ENCODE measurements at places on chromosomes 5 and 9.

DNA sequence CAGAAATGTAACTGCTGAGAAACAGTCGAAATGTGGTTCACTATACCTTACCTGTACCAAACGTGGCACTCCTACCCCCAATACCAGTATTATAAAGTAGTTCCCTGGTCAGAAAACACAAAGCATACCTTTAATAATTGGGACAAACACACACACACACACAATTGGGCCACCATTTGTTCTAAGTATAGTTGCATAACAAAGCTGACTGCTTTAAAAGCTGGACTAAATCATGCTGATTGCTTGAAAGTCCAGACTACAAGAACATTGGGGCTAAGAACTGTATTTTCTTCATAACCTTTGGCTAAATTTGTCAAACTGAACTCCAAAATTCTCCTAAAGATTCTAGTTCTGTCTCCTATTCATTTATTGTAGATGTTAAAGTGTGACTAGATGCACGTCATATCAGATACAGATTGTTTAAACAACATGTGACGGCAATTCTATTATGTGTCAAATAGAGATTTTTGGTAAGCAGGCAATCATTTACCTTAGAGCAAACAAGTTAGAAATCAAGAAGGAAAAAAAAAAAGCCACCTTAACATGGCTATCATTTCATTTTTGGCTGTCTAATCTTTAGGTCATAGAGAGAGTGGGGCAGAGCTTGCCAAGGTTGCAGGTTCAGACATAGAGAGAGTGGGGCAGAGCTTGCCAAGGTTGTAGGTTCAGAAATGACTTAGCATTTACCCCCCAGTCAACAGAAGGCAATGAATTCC lies 265.1 kb downstream of the ARL15 start:
- no peak for DNase-seq

- no peak for DNase-seq
These were observed 283.1 kb downstream of the EFNA5 start for GRCh38 chr5:107387526-107388140.

DNA sequence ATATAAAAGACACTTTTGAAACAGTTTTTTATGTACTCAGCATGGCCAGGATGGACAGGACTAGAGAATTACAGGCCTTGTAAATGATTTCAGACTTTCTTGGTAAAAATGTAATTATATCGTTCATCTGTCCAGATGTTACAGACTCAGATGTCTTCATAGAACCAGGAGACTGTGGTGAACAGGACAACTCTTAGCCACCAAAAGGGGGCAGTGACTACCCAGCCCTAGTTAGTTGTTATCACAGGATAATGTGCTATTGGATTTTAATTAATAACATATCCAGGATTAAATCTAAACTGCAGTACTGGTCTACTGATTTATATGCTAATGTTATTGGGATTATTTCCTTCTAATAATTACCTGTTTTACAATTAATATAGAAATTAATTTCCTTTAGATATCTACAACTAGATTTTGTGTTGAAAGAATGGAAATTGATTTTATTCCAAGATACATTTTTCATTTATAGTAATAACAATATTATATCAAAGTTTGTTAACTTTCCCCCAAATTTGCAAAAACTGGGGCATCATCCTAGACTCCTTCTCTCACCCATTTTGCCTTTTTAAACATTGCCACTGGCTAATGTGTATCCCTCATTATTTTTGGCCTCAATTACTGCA lies 99.4 kb downstream of the MTREX start:
- no peak for DNase-seq

- DNase-seq: no peak
These were observed 183.9 kb upstream of the OTULINL start for GRCh38 chr5:14397717-14398116.

DNA sequence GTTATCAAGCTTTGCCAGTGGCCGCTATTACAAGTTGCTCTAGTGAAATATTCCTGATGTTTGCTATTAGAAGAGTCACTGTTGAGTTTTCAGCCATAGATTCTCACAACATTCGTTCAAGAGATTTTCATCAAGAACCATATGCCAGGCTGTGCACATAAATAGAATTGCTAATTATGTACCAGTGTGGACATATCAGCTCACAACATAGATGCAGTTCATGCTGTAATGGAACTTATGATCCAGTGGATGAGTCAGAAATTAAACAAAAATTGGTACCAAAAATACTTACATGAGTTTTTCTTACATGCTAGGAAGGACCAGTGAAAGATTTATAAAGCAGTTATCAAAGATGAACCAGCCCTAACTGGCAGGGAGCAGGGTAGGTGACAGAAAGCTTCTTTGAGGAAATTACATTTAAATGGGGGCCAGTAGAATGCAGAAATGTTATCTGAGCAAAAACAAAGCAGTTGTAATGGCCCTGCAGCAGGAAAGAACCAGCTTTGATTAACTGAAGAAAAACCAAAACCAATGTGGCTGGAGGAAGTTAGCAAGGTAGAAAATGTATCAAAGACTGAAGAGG lies 404.2 kb downstream of the DNAH5 start:
- no peak for DNase-seq

DNA sequence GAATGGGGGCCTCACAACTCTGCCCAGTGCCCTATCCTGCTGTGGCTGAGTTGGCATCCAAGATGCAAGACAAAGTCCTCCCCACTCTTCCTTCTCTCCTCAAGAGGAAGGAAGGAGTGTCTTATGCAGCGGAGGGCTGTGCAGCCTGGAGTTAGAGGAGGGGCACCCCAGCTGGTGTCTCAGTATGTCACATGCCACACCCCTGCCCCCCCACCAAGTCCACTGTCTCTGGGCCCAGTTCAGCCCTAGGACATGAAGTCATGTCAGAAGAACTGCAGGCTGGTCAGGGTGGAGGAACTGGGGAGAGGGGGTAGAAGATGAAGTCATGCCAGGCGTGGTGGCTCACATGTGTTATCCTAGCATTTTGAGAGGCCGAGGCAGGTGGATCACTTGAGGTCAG lies 28.0 kb upstream of the SLC28A3 start:
- DNase-seq: no peak

DNA sequence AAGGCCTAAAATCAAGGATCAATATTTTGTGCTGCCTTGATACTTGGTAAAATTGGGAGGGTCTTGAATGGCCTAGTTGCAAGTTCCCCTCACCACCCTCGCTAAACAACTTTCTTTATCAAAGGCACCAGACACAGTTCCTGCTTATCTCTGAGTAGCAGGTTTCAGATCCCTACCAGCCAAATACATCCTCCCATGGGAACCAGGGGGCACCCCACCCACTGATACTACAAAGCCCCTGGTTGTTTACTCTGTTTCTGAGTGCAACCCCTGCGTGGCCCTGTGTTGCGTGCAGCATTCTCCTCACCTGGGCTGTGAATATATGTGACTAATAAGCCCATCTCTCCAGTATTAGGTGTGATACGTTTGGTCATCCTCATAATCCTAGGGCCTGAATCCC lies 314.9 kb downstream of the DRD1 start:
- DNase-seq: no peak

- DNase-seq: no peak
These were observed 38.5 kb downstream of the JADE2 start for GRCh38 chr5:134563962-134564361.

DNA sequence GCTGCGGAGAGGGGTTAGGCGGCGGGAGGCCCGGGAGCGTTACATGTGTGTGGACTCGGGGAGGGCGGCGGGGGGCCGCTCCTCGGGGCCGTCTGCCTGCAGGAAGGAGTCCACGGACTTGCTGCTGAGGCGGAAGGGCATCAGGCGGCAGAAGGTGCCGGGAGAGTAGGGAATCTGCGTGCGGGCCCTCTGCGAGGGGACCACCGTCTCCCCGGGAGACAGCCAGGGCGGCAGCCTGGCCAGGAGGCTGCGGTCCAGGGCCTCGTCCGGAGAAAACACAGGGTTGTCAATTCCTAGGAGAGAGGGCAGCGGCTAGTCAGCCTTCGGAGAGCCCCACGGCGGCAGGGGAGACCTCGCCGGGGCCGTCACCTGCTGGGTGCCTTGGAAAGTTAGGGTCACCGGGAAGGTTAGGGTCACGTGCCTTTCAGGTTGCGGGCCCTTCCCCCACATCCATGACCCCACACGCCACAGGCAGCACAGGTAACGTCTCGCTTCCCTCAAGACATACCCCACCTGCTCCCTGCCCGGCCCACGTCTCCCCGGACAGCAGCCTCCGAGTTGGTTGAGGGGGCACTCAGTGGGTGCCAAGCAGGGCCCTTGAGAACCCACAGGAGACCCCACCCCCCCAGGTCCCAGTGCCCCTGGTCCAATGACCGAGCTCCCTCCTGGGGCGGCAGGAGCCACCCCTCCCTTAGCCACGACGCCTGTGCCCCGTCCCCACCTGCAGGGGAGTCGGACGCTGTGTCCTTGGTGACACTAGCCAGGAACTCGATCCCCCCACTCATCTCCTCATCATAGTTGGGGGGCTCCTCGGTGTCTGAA lies 32.1 kb downstream of the EXOC3 start:
- DNase-seq: no peak

DNA sequence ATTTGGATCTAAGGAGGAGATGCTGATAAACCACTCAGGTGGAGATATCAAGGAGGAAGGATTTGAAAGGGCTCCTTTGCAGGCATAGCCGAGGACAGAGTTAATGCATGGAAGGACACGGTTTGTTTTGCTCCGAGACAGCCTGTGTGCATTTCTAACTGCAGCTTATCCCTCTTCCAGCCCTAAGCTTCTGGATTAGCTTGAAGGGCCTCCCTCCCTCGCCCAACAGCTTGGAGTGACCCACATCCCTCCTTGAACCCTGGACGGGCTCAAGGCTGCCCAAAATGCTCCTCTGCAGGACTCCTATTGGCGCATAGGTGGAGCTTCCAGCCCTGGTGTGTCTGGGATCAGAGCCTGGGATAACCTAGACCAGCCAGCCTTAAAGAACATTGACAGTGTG lies 66.7 kb downstream of the PPARGC1B start:
- DNase-seq: no peak

Measured in left renal pelvis (tissue), 4 donors.